GM13977 (cell line): ENCODE measurements at places on chromosomes 2 and 18.

- no peak for DNase-seq
Measured at GRCh38 chr18:69865776-69866175, 81.9 kb downstream of the CD226 start.

DNA sequence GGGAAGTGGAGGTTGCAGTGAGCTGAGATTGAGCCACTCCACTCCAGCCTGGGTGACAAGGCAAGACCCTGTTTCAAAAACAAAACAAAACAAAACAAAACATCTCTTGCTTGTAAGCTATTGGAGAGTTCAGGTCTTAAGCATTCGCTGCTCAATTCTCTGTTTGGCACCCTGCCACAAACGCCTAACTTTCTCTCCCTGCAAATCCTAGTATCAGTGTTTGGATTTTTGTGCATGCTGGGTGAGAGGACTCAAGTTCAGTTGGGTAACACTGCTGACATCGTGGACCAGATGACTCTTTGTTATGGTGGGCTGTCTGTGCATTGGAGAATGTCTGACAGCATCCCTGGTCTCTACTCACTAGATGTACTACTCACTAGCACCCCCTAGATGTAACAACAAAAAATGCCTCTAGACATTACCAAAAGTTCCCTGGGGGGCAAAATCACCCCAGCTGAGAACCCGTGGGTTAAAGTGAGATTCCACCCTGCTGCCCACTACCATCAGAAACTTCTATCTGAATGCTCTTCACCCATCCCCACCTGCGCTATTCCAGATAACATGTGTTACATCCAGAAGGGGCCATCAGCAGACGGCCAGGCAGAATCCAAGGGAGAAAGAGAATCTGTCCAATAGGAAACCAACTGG is 50.9 kb downstream of the CACNB4 start:
- DNase-seq: no peak

DNA sequence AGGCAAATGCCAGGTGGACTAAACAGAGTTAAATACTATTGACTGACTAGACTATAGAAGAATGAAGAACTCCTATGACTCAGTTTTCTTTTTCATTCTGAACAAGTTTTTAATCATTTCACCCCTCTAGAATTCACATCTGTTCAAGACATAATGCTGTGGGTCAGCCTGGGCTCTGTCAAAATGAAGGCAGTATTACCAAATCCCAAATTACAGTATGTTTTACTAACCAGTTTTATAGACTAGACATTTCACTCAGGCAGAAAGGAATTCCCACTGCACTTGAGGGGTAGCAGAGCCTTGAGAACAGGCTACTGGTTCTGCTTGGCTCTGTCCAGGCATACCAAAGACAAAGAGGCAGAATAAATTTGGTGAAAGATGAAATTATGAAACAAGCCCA is 511.7 kb downstream of the EPHA4 start:
- no peak for DNase-seq

GRCh38 chr18:50373561-50374219 is 1.2 kb upstream of the SKA1 start:
- DNase-seq: no peak

- DNase-seq: no peak
Measured at GRCh38 chr2:240810621-240811020, 9.4 kb downstream of the KIF1A start.
